ENCODE measurements at places on chromosomes 4 and X.

DNA sequence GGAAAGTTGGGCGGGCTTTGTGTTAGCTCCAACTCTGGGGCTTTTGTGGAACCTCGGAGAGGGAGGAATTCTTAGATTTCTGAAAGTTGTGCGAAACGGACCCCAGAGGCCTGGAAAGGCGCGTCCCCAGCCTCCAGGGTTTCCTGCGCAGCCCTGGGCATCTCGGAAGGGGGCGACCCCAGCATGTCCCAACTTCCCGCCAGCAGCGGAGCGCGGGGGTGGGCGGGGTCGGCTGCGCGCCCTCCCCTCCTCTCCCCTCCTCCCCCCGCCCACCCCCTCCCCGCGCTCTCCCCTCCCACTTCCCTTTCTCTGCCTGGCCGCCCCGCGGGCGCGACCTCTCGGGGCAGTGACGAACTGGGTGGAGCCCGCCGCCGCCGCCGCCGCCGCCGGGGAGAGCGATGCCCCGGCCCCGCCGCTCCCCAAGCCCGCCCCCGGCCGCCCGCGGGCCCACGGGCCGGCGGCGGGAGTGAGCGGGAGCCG lies 16.8 kb downstream of the PTTG2 start:
- peak; percentile 74 for DNase-seq

DNA sequence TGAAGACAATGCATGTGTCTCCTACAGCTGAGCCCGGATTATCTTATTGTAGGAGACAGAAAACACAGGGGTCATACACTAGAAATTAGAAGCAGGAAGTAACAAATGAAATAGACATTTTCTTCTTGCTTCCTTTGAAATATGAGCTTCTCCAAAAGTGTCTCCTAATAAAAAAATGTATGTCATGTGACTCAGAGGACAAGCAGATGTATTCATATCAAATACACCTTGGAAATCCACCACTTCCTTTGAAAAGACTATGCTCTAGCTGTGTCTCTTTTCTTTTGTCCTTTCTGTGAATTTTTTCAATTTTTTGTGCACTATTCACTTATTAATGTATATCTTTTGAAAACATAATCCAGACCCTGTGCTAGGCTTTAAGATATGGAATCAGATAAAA lies 1906.2 kb downstream of the C4orf33 start:
- no peak for DNase-seq

DNA sequence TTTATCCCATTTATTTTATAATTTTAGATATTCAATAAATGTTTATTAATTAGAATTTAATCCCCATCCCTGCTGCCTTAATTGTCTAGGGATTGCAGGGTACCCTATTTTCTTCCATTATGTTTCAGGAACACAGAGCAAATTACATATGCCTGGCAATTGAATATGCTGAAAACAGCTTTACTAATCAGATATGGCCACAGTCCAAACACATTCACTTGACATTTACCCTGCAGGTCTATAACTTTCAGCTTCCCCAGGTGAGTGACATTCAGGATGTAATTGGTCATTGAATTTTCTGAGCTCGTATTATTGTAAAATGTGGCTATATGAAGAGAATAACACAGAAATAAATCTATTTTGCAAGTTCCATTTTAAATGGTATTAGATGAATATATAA lies 218.7 kb upstream of the NDST4 start:
- DNase-seq, result no peak

DNA sequence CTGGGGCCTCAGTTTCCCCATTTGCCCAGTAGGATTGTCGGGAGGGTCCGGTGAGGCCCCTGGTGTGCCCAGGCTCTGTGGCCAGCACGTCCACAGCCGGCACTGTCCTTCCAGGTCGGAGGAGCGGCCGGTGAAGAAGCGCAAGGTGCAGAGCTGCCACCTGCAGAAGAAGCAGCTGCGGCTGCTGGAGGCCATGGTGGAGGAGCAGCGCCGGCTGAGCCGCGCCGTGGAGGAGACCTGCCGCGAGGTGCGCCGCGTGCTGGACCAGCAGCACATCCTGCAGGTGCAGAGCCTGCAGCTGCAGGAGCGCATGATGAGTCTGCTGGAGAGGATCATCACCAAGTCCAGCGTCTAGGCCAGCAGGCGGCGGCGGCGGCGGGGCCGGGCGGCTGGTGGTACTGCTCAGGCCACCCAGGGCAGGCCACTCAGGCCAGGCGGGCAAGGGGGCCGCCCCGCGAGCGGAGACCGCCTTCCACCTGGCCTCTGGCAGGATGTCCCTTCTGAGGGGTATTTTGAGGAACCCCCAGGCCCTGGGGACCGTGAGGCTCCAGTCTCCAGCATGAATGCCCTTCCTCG lies 6.7 kb downstream of the MSANTD1 start:
- DNase-seq, result no peak

- no peak for DNase-seq
Observed at GRCh38 chr4:48012824-48013223, 3.7 kb downstream of the CNGA1 start.

GRCh38 chr4:41256131-41256739 lies 493 bp upstream of the UCHL1 start:
- no peak for DNase-seq

- DNase-seq, result peak; percentile 86
Observed at GRCh38 chr4:140012688-140013486, 141.1 kb downstream of the MAML3 start.

- DNase-seq, result peak; percentile 72
Observed at GRCh38 chrX:37685381-37686359, at the start of gene XK. Gene XK, plus strand, starts transcription at chrX:37685791. Its CDS starts 171 bp downstream, at chrX:37685962.

DNA sequence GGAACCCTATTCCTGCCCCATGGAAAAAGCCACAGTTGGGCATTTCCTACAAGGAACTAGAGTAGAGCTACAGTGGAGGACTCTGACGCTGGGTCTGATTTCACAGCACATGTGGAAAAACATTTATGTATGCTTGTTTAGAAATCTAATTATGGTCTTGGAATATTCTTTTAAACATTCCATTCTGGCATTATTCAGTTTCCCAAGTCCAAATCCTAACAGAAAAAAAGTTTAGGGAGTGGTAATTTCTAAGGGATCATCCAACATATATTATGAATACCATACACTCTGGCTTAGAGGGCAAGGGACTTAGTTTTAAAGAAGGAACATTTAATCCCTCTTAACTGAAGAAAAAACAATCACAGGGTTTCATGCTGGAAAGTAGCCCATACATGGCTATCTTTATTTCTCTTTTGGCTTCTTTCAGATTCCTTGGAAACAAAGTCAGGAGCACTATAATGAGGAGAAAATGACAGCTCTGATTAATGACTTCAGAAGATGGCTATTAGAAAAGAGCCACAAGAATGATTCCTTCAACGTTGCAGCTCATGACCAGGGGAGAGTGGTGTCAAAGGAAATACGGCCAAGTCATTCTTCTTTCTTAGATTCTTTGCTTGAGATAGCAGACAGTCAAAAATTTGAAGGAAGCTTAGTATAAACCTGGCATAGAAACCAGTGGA lies 56.1 kb downstream of the CNGA2 start:
- no peak for DNase-seq

DNA sequence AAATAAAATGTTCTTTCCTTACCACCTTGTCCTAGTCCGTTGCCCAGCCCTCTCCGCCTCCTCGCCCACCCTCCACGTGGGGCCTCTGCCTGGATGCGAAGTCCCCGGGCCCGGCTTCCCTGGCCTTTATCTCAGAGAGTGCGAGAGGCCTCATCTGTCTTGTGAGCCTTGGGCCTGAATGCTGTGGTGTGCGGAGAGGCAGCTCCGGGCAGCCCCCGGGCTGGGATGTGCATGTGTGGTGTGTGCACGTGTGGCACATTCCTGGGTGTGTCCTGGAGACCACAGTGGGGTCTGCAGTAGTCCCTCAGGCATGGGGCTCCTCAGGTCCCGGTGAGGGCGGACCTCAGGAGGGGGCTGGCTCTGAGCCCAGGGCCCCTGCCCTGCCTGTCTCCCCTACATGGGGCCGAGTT lies 31.4 kb downstream of the DOK7 start:
- no peak for DNase-seq

DNA sequence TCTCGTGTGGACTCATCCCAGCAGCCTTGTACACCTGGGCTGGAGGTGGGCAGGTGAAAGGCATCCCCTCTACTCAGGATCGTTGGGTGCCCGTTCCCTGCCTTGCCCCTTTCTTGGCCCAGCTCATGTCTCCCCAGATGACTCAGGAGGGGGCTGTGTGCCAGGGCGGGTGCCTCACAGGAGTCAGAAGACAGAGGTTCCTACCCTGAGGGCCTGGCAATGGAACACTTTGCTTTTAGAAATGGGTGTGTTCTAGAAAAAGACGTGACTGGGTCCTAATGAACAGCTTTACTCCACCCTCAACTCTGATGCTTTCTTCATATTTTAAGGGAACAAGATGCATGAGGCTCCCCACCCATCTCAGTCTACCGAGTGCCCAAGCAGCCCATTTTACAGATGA lies 22.5 kb upstream of the TRIM2 start:
- DNase-seq, result no peak

GRCh38 chr4:41012293-41012692 lies 202.0 kb downstream of the APBB2 start:
- no peak for DNase-seq

DNA sequence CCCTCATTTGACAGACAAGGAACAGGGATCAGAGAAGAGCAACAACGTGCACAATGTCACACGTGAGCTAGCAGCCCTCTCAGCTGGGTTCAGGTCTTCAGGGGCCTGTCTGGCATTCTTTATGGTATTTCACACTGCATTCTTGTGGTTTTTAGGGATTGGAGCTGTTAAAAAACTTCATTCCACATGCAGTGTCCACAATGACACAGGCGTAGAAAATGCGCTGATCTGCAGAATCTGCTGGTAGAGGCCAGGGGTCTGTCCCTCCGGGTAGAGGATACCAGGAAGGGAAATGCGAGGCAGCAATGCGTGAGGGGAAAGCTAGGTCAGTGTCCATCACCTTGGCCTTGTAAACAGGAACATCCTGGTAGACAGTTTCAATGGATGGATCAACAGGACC lies 36.6 kb downstream of the MAP7D3 start:
- no peak for DNase-seq

- no peak for DNase-seq
Observed at GRCh38 chr4:2261110-2261852, 628 bp downstream of the MXD4 start.

DNA sequence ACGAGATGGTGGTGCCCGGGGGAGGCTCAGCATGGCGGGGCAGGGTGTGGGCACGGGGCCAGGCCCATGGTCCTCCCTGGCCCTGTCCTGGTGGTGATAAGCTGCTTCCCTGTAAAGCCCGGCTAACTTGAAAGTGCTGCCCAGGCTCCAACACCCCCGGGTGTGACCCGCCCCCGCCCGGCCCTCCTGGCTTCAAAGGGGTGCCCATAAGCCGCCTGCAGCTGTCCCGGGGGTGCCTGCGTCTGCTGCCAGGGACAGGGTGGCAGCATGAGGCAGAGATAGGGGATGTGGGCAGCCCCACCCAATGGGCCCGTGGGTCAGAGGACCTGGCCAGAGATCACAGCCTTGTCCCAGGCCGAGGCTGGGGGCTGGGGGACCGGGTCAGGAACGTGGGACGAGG lies 18.1 kb downstream of the FGFRL1 start:
- no peak for DNase-seq

GRCh38 chr4:186628058-186628711 lies 72.8 kb upstream of the MTNR1A start:
- peak; percentile 83 for DNase-seq

DNA sequence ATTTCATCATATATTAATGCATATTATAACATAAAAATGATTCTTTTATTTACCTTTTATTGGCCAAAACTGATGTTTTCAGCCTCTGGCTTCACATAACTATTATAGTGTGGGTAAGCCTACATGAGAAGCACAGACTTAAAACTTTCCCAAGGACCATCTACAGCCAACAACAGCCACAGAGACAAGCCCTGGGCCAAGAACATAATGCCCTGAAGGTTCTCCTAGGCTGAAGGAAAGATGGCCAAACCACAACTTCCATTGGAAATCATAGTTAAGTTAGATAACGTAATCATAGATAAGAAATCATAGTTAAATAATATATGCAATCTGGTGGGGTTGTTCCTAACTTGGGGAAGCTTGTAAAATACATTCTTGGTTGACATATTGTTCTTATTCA lies 280.0 kb upstream of the EMCN start:
- DNase-seq, result no peak

GRCh38 chr4:8230033-8230432 lies 30.9 kb downstream of the SH3TC1 start:
- no peak for DNase-seq

- DNase-seq, result no peak
Observed at GRCh38 chrX:44439242-44439794, 95.8 kb upstream of the EFHC2 start.

- no peak for DNase-seq
Observed at GRCh38 chr4:95360256-95360903, 188.4 kb downstream of the UNC5C start.

- DNase-seq, result no peak
Observed at GRCh38 chr4:152619556-152619955, 60.2 kb downstream of the TMEM154 start.

- DNase-seq, result no peak
Observed at GRCh38 chr4:138275963-138276621, 33.9 kb upstream of the SLC7A11 start.

DNA sequence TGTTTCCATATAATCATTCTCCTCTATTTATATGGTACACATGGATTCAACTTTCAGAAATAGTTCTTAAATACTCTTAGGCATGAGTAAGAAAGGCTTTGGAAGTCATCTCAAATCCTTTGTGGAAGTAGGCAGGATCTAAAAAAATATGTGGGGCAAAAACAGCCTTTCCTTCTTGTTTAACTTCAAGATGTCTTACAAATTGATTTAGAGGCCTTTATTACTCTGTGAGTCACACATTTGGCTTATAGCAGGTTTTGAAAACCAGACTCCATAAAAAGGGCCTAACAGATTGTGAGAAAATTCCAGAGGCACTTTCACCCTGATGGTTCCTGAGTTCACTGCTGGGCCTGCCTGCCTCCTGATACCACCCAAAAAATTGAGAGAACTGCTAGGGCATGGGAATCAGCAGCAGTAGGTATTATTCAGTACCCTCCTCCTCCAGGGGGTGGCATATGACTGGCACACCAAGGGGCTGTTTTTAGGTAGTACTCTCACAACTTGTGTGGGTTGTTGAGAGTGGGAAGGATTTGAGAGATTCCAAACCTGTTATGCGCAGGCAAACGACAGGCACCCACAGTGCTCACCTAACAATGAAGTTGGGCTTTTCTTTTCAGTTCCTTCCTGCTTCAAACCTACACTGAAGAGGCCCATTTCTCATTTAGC lies 162.7 kb upstream of the MBNL3 start:
- no peak for DNase-seq

GRCh38 chr4:142690406-142691163 lies 155.5 kb downstream of the INPP4B start:
- no peak for DNase-seq

DNA sequence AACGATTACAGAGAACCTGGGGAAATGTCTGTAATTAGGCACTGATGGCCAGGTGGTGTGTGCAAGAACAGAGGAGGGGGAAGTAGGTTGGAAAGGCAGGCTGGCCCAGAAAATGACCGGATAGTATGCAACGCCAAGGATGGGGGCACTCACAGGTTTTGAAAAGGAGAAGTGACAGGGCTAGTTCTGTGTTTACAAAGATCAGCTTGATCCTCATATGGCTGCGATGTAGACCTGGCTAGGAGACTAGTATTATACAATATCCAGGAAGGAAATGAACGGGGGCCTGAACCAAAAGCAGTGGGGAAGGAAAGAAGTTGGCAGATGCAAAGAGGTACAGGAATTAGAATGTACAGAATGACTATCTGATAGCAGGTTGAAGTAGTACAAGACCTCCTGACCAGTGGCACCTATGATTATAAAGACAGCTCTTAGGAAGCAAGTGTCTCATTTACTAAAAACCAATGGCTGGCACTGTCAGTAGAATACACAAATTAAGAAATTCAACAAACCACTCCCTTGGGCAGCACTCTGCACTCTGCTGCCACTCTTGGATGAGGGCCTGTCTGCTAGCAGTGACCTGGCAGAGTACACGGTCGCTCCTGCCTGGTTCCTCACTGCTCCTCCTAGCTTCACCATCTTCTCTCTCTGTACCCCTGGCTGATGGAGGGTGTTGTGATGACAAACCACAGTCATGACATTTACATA lies 14.1 kb downstream of the MFAP3L start:
- DNase-seq, result peak; percentile 37

Measured in KBM-7 (cell line).